AG09309 (cell line): ENCODE measurements at places on chromosomes 2 and 18.

- no peak for DNase-seq
Observed at GRCh38 chr2:66013456-66013855, 421.5 kb upstream of the MEIS1 start.

DNA sequence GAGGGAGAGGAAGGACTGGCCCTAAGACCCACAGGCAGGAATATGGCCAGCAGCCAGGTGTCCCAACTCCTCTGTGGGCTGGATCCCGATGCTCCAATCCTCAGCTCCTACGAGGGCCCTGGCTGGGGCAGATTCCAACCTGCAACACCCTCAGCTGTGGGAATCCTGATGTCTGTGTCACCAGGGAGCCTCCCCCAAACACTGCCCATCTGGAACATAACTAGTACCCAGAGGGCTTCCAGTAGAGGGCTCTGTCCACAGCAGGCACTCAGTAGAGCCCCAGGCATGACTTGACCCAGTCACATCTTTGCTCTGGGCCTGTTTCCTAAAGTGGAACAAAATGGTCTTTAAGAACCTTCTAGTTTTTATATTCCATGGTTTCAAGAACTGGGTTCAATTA is 20.6 kb upstream of the LOXHD1 start:
- DNase-seq, result no peak

GRCh38 chr2:120079647-120080046 is 66.8 kb downstream of the EPB41L5 start:
- DNase-seq, result no peak

- DNase-seq, result peak; percentile 23
Observed at GRCh38 chr2:222756951-222757650, 85.6 kb downstream of the MOGAT1 start.

DNA sequence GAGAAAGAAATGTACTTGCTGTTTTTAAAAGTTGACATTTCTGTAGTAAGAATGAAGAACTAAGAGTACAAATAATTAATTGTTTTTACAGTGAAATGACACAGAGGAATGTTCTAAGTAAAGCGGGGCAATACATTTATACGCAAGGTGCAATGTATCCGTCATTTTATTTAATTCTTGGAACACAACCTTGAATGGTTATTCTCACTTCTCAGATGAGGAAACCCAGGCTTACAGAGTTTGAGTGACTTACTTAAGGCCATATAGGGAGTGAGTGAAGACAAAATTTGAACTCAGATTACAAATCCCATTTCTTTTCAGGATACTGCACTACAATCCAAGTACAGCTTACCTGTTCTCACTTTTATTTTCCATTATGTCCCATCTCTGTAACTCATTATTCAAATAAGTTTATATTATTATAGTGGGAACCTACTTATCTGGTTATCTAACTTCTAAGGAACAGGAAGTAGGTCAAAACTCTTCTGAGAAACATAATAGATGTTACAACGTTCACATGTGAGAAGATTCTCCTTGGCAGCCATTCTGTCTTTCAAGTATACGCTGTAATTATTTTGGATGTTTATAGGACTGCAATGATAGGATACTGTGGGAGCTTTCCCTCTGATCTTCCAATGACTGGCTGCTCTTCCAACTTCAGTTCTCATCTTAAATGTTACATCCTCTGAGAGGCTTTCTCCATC is 12.3 kb upstream of the STK17B start:
- no peak for DNase-seq

GRCh38 chr18:3179430-3180089 is 40.2 kb downstream of the MYOM1 start:
- DNase-seq, result no peak

GRCh38 chr2:239870276-239870675 is 154.9 kb downstream of the NDUFA10 start:
- DNase-seq, result no peak

DNA sequence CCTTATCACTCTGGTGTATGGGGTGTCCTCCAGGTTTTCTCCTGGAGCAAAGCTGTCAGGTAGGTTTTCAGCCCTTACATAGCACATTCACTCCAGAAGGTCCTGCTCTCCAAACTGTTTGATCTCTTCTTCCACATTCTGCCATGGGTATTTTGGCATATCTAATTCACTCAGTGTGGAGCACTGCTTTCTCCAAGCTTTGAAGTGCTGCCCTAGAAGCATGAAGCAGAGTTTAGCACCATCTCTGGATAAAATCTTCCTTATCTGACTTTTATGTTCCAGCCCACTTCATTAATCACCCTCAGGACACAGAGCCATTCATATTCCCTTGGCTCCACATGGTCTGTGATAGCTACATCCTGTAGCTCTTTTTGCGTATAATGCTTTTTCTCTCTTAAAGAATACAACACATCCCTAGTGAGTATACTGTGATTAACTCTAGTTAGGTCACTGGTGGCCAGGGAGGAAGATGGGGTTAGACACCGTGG is 56.7 kb upstream of the ARHGAP28 start:
- DNase-seq, result no peak

DNA sequence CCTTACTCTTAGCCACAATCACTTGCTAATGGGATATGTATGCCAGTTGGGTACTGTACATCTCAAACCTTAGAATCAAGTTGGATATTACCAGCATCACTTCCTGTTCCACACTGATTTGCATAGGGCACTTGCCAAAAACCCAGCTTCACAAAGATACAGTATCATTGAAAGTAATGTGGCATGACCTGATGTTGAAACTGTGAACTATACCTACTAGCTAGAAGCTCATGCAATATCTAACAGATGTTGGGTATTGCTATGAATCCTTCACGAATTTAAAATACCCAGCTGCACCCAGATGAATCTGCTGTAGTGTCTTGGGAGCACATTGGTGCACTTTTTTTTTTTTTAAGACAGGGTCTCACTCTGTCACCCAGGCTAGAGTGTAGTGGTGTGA is 6.5 kb upstream of the STAMBP start:
- DNase-seq, result no peak
